Osteoblast (primary cell): ENCODE measurements at places on chromosomes 5 and 9. TPM values are rescaled to one million over a fixed set of nuclear protein-coding genes. Genes with fewer than 3 reads are reported as not detected.

PCDHA6 gene
- 0.88 and 1.1 TPM in 2 replicates for total RNA-seq

PTGES2 gene
- total RNA-seq = 42.7 and 50.3 TPM in 2 replicates

FAT2 gene
- 0.36 and 0.59 TPM in 2 replicates for total RNA-seq

ETF1 gene
- total RNA-seq = 113 and 116 TPM in 2 replicates

IL3 gene
- not detected in 2 replicates for total RNA-seq

DNA sequence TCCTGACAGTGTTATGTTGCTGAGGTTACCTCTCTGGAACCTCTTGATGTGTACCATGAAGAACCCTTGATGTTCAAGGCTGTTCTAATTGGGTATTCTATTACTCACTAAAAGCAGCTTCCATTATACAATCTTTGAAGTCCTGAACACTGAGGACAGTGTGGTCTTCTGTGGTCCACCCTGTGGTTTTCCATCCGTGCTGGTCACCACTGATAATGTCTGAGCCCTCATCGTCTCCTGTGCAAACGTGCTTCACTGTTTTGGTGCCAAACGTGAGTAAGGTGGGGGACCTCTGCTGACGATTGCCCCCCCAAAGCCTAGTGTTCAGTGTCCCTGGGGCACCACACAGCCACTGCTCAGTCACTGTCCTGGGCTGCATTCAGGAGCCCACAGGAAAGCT lies 259.7 kb upstream of the ANKRD55 start:
- DNase-seq = no peak

GRCh38 chr5:142972064-142972570 lies 201.9 kb downstream of the ARHGAP26 start:
- no peak for DNase-seq

DNA sequence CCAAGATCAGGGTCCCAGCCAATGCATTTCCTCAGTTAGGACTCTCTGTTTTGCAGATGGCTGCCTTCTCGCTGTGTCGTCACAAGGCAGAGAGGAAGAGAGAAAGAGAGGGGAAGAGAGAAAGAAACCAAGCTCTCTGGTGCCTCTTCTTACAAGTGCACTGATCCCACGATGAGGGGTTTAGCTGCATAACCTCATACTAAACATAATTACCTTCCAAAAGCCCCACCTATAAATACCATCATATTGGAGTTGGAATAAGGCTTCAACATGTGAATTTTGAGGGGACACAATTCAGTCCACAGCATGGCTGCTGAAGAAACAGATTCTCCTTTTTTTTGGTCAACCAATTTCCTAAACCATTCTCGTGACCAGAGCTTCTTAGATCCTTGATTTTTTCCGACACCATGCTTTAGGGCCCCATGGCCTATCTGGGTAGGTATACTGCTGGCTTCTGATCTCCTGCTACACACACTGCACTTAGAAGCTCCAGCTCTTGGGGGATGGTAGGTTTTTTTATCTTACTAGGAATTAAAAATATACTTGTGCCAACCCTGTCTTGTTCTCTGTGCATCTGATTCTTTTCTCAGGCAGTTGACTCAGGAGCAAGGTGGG lies 5.1 kb downstream of the CAMK4 start:
- no peak for DNase-seq

GRCh38 chr5:173139631-173140030 lies 4.7 kb upstream of the BNIP1 start:
- no peak for DNase-seq

DNA sequence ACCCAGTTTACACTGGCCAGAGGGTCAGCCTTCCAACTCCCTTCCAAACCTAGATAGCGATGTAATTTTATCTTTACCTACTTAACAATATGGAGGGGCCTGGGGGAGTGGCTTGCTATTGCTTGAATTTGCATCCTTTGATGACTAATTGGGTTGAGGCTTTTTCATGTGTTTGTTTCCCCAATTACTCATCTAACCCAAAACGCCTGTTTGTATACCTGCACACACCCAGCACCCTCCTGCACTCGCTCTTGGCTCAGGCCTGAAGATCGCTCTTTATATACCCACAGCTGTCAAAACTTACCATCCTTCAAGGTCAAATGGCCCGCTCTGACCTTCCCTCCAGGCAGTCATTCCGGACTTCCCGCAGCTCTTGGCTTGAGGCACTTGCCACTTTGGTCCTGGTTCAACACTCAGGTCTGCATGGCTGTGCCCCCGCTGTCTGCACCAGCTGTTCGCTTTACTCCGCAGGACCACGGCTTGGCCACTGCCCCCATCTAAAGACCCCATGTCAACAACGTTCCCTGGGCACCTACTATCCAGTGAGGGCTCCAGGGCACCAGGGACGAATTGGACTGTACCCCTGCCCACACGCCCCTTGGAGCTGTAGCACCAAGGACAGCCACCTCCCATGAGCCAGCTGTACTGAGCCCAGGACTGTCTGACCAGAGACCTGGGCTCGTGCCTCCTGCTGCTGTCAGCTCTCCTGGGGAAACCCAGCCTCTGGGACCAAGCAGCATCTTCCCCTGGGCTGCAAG lies 76.1 kb upstream of the ADAMTS2 start:
- DNase-seq = peak; percentile 80

- DNase-seq = peak; percentile 73
Observed at GRCh38 chr5:39608024-39608423, 183.2 kb upstream of the DAB2 start.

DNA sequence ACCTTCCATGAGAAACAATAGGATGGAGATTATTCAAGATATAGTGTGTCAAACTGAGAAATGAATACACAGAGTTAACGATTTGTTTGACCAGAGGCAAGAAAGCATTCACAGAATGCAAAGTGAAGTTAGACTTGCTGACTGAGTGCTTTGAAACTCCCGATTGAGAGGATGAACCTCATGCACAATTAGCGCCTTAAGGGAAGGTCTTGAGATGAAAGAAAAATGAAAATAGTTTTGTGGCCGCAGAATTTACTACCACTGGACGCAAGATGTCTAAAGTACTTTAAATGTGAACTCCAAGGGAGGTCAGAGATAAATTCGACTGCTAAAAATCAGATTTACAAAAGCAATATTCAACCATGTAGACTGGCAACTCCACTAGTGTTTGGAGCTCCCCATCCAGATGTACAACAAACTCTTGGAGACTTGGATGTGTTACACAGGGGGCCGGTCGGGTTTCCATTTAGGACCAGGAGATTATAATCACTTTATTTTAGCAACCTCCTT lies 707 bp upstream of the RIMOC1 start:
- DNase-seq = no peak

DNA sequence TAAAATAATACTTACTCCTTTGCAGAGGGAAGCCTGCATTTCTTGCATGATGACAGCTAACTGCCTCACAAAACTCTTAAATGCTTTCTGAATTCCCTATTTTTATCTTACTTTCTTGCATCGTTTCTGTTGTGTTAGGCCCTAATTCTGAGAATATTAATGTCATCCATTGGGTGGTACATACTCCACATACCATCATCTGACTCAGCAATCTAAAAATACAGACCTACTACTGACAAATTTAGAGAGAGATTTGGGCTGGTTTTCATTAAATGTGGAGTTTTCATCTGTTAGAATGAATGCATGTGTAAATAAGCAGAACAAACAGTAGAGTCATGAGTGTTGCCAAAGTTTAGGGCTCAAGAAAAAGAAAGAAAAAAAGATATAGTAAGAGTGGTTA lies 26.5 kb upstream of the KCNN2 start:
- DNase-seq = no peak

DNA sequence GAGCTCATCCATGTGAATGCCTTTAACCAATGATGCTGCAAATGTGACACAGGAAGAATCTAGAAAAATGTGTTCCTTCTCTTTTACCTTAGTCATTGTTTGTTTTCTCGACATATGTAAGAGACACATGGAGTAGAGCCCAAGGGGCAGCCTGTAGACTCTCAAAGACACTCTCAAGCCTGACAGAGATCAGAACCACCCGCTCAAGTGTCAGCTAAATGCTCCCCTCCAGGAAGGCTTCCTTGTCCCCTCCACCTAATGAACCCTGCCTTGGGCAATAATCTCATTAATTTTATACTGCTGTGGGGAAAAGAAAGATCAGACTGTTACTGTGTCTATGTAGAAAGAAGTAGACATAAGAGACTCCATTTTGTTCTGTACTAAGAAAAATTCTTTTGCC lies 157.4 kb downstream of the MUSK start:
- DNase-seq = no peak

DNA sequence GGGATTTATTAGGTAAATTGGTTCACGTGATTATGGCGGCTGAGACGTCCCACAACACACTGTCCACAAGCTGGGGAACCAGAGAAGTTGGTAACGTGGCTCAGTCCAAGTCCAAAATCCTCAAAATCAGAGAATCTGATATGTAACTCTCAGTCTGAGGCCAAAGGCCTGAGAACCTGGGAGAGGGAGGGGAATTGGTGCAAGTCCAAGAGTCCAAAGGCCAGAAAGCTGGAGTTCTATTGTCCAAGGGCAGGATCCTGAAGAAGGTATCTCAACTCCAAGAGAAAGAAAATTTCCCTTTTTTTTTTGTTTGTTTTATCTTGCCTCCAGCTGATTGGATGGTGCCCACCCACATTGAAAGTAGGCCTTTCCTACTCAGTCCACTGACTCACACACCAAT lies 83.8 kb downstream of the PRDM9 start:
- no peak for DNase-seq

DNA sequence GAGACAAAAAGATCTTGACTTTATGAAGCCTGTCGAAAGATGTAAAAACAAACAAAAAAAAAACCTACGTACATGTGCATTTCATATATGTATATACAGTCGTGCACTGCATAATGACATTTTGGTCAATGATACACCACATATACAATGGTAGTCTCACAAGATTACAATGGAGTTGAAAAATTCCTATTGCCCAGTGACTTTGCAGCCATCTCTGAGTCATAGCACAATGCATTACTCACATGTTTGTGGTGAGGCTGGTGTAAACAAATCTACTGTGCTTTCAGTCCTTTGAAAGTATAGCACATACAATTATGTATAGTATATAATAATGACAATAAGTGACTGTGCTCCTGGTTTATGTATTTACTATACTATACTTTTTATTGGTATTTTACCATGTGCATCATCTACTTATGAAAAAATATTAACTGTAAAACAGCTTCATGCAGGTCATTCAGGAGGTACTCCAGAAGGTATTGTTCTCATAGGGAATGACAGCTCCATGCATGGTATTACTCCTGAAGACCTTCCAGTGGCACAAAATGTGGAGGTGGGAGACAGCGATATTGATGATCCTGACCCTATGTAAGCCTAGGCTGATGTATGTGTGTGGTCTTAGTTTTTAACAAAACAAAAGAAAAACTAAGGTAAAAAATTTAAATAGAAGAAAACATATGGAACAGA lies 73.7 kb upstream of the FST start:
- peak; percentile 71 for DNase-seq

GRCh38 chr5:151592855-151593408 lies 1.8 kb upstream of the FAT2 start:
- peak; percentile 88 for DNase-seq

GRCh38 chr5:16888694-16889124 lies 47.4 kb downstream of the MYO10 start:
- DNase-seq = no peak

DNA sequence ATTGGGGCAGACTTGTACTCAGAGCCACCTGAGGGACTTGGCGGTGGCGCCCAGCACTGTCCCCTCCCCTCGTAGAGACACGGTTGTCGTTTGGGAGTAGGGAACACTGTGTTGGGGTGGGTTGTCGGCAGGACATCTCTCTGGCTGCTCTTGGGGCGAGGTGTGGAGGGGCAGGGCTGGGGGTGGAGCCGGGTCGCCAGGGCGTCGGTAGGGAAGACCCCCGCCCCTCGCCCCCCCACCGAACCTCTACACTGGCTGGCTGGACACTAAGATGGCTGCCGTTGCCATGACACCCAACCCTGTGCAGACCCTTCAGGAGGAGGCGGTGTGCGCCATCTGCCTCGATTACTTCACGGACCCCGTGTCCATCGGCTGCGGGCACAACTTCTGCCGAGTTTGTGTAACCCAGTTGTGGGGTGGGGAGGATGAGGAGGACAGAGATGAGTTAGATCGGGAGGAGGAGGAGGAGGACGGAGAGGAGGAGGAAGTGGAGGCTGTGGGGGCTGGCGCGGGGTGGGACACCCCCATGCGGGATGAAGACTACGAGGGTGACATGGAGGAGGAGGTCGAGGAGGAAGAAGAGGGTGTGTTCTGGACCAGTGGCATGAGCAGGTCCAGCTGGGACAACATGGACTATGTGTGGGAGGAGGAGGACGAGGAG lies 778 bp downstream of the TRIM41 start:
- no peak for DNase-seq

- DNase-seq = peak; percentile 93
Observed at GRCh38 chr9:34254141-34254913, 74.7 kb downstream of the KIF24 start.

- DNase-seq = no peak
Observed at GRCh38 chr5:39091940-39092580, 17.9 kb upstream of the RICTOR start.

DNA sequence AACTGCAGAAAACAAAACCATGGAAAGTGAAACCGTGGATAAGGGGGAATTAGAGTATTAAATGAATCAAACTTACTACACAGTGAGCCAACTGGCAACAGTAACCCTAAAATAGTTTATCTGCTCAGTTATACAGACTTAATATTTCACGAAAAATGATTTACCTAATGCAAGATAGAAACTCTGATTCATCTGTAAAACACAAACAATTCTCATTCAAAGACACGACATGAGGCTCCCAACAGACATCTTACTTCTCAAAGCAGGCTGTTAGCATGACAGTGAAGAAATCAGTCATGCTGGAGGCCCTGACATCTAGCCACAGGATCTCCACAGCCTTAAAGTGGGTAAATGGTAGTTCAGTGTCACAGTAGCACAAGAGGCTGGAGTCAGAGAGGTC lies 131.2 kb downstream of the FBN2 start:
- no peak for DNase-seq

DNA sequence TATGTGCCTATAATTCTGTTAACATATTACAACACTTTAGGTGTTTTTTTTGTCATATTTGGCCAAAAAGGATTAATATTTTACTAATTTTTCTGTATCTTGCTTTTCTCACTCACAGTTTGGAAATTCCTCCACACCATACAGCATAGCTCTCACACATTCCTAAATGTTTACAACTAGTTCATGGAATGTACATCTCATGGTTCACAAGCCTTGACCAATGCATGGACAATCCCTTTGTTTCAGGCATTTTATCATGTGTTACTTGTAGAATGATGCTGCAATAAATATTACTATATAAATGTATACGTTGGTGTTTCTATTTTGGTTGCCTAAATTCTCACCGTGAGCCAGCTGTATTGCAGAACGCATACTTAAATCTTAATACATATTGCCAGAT lies 80.5 kb upstream of the SPATA31C2 start:
- no peak for DNase-seq

DNA sequence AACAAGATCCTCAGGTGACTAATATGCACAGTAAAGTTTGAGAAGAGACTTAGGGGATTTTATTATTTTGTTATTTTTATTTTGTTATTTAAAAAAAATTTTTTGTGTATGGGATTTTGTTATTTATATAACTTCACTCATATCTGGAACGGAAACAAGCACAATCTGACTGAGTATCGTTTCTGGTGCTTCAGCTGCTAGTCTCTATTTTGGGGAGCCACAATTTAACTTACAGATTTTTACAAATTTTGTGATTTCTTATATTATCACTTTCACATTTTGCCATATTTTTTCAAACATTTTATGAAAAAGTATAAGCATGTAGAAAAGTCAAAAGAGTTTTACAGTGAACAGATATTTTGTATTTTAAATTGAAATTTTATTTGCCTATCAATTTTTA lies 208.7 kb downstream of the CCDC171 start:
- no peak for DNase-seq
